ENCODE measurements at places on chromosomes 1 and 21. TPM values are rescaled to one million over a fixed set of nuclear protein-coding genes. Genes with fewer than 3 reads are reported as not detected.

DNA sequence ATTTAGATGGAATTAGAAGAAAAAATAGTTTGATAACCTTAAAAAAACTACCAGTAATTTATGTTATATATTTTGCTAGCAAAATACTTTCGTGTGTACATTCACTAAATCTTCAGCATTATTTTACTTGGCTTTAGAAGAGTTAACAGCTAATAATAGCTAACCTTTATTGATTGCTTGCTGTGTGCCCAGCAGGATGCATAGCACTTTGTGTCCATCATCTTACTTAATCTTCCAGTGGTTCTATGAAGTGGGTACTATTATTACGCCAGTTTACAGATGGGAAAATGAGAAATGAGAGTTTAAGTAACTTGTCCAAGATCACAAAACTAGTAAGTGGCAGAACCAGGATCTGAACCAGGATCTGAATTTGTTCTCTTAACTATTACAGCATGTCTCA is 41.7 kb upstream of the GPR25 start:
- no peak overlapping the region for H3K27ac ChIP-seq
- no peak for DNase-seq
- H3K4me3 ChIP-seq: no peak overlapping the region
- H3K27me3 ChIP-seq: peaks cover 9% of the 10 kb centered on the region
- no peaks in the 10 kb centered on the region for H3K36me3 ChIP-seq

DNA sequence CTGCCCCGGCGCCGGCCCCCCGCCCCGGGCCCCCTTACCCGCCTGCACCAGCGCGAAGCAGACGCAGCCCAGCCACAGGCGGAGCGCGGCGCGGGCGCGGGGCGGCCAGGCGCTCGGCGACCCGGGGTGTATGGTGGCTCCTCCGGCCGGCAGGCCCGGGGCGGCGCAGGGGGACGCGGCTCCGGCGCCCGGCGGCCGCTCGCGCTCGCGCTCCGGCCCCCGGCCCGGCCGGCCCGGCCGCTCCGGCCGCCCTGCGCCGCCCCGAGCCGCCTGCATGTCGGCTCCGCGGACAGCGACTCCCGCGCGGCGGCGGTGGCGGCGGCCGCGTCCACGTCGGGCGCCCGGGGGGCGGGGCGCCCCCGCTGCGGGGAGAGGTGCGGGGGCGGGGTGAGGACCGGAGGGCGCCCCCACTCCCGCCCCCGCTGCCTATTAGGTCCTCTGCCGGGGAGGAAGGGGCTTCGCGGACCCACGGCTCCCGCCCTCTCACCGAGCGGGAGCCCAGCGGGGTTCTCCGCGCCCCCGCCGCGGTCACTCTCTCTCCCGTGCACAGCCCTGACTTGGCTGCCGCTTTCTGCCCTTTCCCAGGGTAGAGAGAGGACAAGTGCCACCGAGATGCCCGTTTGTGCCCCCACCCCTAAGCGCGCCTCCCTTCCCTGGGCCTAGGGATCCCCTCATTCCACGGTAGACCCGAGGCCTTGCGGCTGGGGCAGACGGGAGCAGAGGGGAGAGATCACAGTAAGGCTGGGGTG is at the start of gene FNDC5:
FNDC5 (minus strand) TSS at position 298 of the 749 bp plus-strand sequence.
- DNase-seq: no peak
- no peak within 1 kb of the TSS for H3K27ac ChIP-seq
- H3K27me3 ChIP-seq: peaks cover 42% of the 10 kb centered on the region
- H3K36me3 ChIP-seq: peaks cover 3% of the 10 kb centered on the region
- H3K4me1 ChIP-seq: peaks cover 10% of the 10 kb centered on the region

DNA sequence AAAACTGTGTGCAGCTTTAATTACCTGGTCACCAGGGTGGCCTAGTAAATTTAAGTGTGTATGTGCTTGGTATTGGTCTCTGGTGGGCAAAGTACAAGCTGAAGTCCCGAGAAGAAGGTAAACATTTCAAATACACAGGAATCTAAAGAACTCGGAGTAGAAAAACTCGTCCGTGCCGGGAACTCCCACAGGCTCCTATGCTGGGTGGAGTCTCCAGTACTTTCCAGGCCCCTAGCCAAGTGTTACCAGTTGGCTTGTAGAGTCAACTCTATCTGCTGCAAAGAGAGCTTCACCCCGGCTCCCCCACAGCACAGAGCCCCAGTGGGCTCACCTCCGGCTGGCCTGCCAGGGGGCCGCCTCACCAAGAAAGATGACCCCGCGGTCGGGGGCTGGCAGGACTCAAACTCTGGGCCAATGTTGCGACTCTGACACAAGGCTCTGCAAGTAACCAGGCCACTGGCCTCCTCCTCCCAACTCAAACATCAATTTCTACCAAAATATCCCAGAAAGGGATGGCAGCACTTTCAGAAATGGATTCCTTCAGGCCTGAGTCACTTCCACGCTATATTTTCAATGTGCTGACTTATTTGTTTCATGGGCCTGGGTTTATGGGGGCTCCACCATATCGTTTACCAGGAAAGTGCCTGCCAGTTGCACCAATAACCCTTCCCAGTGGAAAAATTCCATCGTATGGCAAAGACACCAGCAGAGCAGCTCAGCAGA is 73.9 kb downstream of the SLC66A1 start:
- no peak overlapping the region for H3K27ac ChIP-seq
- DNase-seq: no peak
- H3K4me3 ChIP-seq: no peak overlapping the region
- H3K36me3 ChIP-seq: peaks cover 41% of the 10 kb centered on the region
- peaks cover 42% of the 10 kb centered on the region for H3K4me1 ChIP-seq

GRCh38 chr1:235112297-235113182 is 16.1 kb downstream of the TOMM20 start:
- DNase-seq: no peak
- no peak overlapping the region for H3K4me3 ChIP-seq
- no peaks in the 10 kb centered on the region for H3K27me3 ChIP-seq
- no peaks in the 10 kb centered on the region for H3K4me1 ChIP-seq

GRCh38 chr1:184428604-184429003 is 41.8 kb downstream of the C1orf21 start:
- no peaks in the 10 kb centered on the region for H3K36me3 ChIP-seq
- DNase-seq: no peak
- H3K27ac ChIP-seq: no peak overlapping the region
- peaks cover 1% of the 10 kb centered on the region for H3K27me3 ChIP-seq

- H3K4me1 ChIP-seq: peaks cover 12% of the 10 kb centered on the region
- no peak overlapping the region for H3K4me3 ChIP-seq
- no peak overlapping the region for H3K27ac ChIP-seq
- no peak for DNase-seq
- no peaks in the 10 kb centered on the region for H3K36me3 ChIP-seq
- H3K27me3 ChIP-seq: peaks cover 17% of the 10 kb centered on the region
These were observed 9.4 kb upstream of the NT5C1A start for GRCh38 chr1:39681294-39681693.

GRCh38 chr1:25774921-25775771 is 24.8 kb upstream of the SELENON start:
- H3K27ac ChIP-seq: peak overlapping the region; percentile 79
- peaks cover 6% of the 10 kb centered on the region for H3K27me3 ChIP-seq
- H3K4me3 ChIP-seq: peak overlapping the region; percentile 53

- H3K27ac ChIP-seq: no peak overlapping the region
- DNase-seq: no peak
- peaks cover 38% of the 10 kb centered on the region for H3K27me3 ChIP-seq
- H3K4me1 ChIP-seq: peaks cover 8% of the 10 kb centered on the region
- H3K36me3 ChIP-seq: no peaks in the 10 kb centered on the region
These were observed 43.5 kb upstream of the BCL10 start for GRCh38 chr1:85319931-85320330.

DNA sequence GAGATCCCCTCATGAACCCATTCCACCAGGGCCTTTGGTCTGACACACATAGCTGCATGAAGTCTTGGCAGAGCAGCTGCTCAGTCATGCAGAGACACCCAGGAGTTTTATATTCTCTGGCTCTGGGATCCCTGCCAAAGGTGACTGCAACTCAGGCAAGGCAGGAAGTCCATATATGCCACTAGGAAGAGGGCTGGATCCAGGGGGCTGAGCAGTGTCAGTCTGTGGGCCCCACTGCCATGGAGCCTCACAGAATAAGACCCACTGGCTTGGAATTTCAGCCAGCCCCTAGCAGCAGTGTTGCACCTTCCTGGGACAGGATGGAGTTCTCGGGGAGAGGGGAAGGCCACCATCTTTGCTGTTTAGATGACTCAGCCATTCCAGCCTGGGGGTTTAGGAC is 199.7 kb downstream of the TBX15 start:
- no peak overlapping the region for H3K4me3 ChIP-seq
- H3K27me3 ChIP-seq: no peaks in the 10 kb centered on the region
- no peaks in the 10 kb centered on the region for H3K36me3 ChIP-seq
- no peaks in the 10 kb centered on the region for H3K4me1 ChIP-seq

GRCh38 chr1:206470692-206471414 is 577 bp downstream of the IKBKE start:
- peak overlapping the region; percentile 94 for H3K27ac ChIP-seq
- H3K4me3 ChIP-seq: peak overlapping the region; percentile 89
- no peaks in the 10 kb centered on the region for H3K27me3 ChIP-seq
- DNase-seq: peak; percentile 84
- peaks cover 46% of the 10 kb centered on the region for H3K36me3 ChIP-seq

DNA sequence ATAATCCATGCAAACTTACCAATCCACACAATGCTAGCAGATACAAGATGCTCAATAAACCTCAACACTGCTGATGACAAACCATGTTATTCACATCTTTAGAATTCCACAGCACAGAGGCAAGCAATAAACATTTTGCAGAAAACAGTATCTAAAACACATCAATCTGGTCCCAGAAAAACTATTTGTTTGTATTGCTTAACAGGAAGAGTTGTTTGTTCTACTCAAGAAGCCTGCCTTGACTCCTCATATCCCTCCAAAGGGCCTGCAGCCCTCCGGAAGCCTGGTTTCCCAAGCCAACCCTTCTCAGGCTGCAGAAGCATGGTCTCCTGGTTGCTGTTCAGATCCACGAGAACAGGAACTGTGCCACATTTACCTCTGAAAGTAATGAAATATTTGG is 139.7 kb downstream of the RERE start:
- no peak for DNase-seq
- no peak overlapping the region for H3K4me3 ChIP-seq
- H3K27me3 ChIP-seq: no peaks in the 10 kb centered on the region
- peaks cover 4% of the 10 kb centered on the region for H3K36me3 ChIP-seq

DNA sequence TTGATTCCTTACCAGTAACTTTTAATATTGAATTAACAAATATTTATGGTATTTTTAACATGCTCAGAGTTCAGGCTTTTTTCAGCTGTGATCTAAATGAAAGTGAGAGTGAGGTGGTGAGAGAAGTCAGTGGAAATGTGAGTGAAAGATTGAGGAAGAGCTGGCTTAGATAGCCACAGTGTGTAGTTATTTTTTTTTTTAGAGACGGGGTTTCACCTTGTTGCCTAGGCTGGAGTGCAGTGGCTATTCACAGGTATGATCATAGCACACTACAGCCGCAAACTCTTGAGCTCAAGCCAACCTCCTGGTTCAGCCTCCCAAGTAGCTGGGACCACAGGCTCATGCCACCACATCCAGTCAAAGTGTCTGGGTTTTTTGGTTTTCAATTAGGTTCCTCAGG is 10.9 kb downstream of the RNF11 start:
- peaks cover 5% of the 10 kb centered on the region for H3K36me3 ChIP-seq
- no peak for DNase-seq
- no peaks in the 10 kb centered on the region for H3K27me3 ChIP-seq
- no peak overlapping the region for H3K27ac ChIP-seq
- peaks cover 22% of the 10 kb centered on the region for H3K4me1 ChIP-seq

- H3K27me3 ChIP-seq: peaks cover 10% of the 10 kb centered on the region
- no peak overlapping the region for H3K27ac ChIP-seq
- no peak for DNase-seq
- H3K4me3 ChIP-seq: no peak overlapping the region
- H3K36me3 ChIP-seq: no peaks in the 10 kb centered on the region
These were observed 25.2 kb upstream of the PCBP3 start for GRCh38 chr21:45618287-45618686.

GRCh38 chr1:85576642-85577418 is 3.7 kb upstream of the CCN1 start:
- peaks cover 32% of the 10 kb centered on the region for H3K4me1 ChIP-seq
- H3K27ac ChIP-seq: no peak overlapping the region
- peaks cover 2% of the 10 kb centered on the region for H3K36me3 ChIP-seq
- DNase-seq: peak; percentile 72
- H3K27me3 ChIP-seq: peaks cover 79% of the 10 kb centered on the region

- H3K27me3 ChIP-seq: no peaks in the 10 kb centered on the region
- DNase-seq: no peak
- H3K36me3 ChIP-seq: no peaks in the 10 kb centered on the region
- no peak overlapping the region for H3K27ac ChIP-seq
These were observed 234.8 kb downstream of the NCAM2 start for GRCh38 chr21:21233051-21233450.

DNA sequence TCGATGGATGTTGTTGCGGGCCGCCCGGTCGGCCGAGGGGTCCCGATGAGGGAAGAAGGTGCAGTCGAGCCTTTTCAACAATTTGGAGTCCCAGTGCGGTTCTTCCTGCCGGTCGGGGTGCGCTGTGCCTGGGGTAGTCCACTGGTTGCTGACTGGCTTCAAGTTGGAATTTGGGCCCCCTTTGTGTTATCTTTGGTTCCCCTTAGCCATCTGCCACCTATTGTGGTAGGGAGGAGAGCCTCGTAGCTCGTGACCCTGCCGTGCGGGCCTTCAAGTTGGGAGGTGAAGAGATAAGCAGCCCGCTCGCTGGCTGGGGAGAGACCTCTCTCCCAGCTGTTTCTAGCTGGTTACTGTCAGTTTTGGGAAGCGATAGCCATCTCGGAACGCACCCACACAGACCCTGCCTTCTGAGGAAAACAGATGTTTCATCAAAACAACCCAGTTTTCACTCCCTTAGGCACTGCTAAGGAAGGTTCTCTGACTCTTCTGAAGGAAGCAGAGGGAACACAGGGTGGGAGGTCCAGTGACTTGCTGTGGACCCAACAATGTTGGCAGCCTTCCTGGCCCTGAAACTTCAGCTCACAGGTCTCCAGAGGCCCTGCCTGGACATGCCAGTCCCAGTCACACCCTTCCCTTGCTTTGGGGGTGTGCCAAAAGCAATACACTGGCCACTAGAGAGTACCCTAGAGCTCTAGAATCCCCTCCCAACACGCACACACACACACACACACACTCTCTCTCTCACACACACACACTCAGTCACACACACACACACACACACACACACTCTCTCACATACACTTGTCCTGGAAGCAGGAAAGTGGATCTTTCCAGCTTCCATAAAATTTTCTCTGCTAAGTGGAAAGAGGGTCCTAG is 1.0 kb downstream of the BTG2 start:
- peaks cover 54% of the 10 kb centered on the region for H3K36me3 ChIP-seq
- H3K4me3 ChIP-seq: peak overlapping the region; percentile 86
- H3K4me1 ChIP-seq: peaks cover 67% of the 10 kb centered on the region
- DNase-seq: peak; percentile 59

Gene C1orf226
- total RNA-seq: not detected

Gene CFHR1
- not detected for total RNA-seq

Gene PRXL2B
- total RNA-seq: 35.6 TPM

Gene C1QTNF12
- total RNA-seq: 2.2 TPM

Gene CCDC30
- 1.7 TPM for total RNA-seq
